Stimulated activated CD8-positive, alpha-beta memory T cell treated with anti-CD3 and anti-CD28 coated beads, Interleukin-7, amount 100 ng/mL, for 1 hour (primary cell): ENCODE measurements at places on chromosomes 5 and 9.

- no peak for DNase-seq
Measured at GRCh38 chr5:107502676-107503060, 168.1 kb downstream of the EFNA5 start.

GRCh38 chr9:35856882-35857281, 13.3 kb downstream of the OR13J1 start:
- DNase-seq, result no peak

GRCh38 chr5:40080191-40080590, 599.5 kb upstream of the PTGER4 start:
- DNase-seq, result no peak

DNA sequence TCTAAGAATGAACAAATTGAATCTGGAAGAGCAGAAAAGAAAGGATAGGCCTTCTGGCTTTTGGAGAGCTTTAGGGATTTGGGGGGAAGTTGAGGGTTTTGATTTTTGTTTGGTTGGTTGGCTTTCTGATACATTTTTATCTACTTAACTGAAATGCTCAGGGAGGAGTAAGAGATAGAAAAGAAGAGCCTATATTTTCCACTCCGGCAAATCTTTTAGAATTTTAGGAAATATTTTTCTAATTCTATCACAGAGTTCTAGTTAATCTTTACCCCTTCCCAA, 25.8 kb upstream of the FST start:
- DNase-seq, result no peak

GRCh38 chr5:137606401-137606800, 107.3 kb upstream of the SPOCK1 start:
- no peak for DNase-seq

DNA sequence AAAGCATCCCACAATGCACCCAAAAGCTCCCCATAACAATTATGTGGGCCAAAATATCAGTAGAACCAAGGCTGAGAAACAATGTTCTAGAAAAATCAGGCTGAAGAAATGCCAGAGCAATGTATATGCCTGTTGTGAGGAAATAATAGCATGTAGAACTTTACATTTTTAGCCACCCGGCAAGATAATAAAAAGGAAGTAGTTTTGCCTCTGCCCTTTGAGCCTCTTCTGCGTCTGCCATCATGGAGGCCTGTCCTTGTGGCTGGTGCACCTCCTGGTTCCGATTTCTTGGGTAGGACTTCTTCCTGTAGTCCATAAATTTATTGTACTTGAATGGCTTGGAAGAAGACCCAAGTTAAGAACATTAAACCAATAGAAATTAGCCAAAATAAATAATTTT, 38.9 kb upstream of the TNFAIP8 start:
- DNase-seq, result no peak

GRCh38 chr9:131723632-131724031, 16.2 kb downstream of the RAPGEF1 start:
- no peak for DNase-seq

DNA sequence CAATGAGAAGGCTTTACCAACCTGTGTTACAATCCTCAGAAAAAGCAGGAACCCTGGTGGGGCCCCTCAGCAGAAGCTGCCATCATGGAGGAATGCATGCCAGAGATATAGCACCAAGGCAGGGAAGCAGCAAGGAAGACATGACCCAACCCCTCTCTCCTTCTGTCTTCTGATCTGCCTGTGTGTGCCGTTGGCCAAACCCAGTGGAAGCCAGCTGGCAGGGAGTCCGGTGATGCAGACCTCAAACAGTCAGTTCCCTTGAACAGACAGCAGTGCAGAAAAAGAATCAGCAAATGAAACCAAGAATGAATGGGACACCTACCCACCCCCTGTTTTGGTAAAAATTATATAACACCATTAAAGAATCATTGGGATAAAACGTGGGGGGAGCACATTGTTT, 234.2 kb downstream of the ZNF608 start:
- no peak for DNase-seq

GRCh38 chr5:109905906-109906305, 216.2 kb downstream of the MAN2A1 start:
- DNase-seq, result no peak

GRCh38 chr5:43155394-43156096, 34.8 kb downstream of the ZNF131 start:
- no peak for DNase-seq

DNA sequence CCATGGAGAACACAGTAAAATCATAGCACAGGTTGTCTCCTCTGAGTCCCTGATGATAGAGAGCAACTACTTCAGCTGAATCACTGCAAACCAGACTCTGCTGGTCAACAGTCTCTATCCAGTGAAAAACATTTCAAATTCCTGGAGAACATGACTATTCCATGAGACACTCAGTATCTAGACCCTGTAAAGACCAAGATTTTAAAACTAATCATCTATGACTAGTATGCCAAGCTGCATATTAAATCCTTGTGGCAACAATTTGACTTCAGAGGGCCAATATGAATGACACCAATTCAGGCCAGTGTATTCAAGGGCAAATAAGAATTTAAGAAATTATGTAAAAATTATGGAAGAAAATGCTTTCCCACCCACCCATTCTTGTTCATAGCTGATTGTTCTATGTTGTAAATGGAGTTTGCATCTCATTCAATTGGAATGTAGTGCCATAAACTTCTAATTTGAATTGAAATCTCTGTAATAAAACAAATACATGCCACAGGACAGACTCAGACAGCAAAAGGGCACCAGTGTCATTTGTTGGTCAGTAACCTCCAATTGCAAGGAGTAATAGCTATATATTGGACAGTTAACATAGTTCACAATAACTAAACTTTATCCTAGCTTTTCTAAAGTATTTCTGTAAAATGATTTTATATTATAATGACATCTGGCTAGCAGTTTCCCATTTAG, 80.1 kb upstream of the LPAR1 start:
- DNase-seq, result no peak

- no peak for DNase-seq
Measured at GRCh38 chr5:81397176-81397575, 3.2 kb upstream of the ACOT12 start.

DNA sequence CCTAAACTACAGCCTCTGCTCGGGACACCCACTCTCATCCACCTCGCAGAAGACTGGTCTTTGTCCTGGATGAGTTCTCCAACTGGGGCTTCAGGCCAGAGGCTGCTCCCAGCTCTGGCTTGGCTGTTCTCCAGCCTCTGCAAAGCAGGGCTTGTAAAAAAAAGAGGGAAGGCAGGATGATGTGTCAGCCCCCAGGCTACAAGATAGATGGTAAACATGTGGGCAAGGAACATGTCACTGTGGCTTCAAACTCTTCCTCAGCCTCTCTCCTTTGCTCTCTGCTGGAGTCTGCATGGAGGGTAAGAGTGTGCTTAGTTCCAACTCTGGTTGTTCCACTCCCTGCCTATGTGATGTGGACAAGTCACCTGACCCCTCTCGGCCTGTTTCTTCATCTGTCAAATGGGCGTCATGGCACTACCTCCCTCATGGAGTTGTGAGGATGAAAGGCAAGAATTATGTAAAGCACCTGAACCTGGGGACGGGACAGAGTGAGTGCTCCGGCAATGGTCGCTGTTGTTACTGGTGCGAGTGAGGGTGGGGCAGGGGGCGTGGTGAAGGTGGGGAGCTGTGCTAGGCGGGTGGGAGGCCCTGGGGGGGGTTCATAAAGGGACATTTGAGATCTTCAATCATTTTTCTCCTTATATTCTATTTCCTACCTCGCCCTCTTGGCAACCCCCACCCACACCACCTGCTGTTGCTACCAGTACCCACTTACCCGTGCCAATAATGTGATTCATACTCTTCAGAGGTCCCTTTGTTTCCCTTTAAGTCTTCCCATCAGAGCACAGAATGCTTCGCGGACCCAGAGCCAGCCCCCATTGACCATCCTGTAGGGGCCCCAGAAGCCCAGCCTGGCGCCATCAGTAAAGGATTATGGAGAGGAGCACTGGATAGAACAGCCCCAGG, 6.8 kb upstream of the ZNF79 start:
- no peak for DNase-seq

DNA sequence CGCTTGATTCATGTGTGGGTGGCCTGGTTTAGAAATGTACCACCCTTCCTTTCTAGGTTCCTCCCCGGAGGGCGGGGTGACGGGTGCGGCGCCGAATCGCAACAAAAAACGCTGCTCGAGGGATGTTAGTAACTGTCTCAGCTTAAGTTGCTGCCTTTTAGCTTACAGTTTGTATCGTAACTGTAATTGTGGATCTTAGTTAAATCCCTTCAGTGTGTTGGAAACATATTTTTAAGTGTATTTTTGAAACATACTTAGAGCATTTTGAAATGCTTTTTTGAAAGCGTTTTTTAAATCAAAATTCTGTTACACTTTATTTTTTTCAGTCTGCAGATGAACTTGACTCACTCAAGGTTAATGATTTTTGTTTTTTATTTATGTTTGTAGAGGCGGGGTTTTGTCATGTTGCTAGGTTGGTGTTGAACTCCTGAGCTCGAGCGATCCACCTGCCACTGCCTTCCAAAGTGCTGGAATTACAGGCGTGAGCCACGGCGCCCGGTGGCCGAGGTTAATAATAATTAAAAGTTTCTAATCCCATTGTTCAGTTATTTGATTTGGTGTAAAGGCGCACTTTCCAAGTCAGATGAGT, 997 bp upstream of the CHD1 start:
- DNase-seq, result no peak

- no peak for DNase-seq
Measured at GRCh38 chr5:168802337-168802736, 223.2 kb upstream of the PANK3 start.

DNA sequence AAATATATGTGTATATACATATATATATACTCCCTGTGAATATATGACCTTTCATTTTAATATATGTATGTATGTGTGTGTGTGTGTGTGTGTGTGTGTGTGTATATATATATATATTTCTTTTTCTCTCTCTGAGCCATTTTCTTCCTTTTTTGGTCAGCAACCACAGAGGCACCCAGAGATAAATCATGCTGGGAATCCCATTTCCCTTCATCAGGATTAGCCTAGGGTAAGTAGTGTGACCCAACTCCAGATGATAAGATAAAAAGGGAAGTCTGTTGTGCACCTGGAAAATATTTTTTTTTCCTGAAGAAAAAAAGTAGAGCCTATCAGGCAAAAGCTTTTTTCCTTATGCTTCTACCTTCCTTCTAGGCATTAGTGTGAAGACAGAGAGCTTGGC, 25.4 kb upstream of the SUB1 start:
- no peak for DNase-seq

- no peak for DNase-seq
Measured at GRCh38 chr5:111703662-111704061, 53.3 kb downstream of the NREP start.

DNA sequence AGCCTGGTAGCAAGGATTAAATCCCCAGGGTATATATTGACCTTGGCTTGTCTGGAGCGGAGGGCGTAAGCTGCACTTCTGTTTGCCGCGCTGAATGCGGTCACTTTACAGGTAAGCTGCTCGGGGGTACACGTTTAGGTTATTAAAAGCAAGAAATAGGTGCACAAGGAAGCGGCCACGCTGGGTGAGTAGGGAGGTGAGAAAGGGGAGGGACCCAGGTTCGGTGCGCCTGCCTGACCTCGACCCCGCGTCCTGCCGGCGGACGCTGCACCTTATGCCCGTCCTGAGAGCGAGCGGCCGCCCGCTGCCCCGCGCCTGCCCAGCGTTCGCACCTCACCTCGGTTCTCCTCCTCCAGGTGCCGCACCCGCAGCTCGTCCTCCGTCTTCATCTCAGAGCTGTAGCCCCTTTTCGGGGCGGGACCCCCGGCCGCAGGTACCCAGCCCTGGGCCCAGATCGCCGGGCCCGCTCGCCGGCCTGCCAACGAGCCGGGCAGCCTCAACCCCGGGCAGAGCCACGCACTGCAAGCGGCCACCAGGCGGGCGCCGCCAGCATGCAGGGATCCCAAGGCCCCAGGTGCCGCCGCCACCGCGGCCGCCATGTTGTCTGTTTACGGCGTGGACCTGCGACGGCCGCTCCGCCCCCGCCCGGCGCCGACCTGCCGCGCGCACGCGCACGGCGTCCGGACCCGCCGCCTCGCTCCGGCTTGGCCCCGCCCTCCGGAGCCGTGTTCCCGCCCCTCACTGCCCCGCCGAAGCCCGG, at the start of gene AUH:
TSS of gene AUH (minus strand) at position 628 of the 760 bp plus-strand sequence. CDS start at position 599, 29 bp downstream.
- DNase-seq, result peak; percentile 71

- DNase-seq, result no peak
Measured at GRCh38 chr5:13910637-13911288, 33.7 kb downstream of the DNAH5 start.
